ENCODE measurements at places on chromosomes 11 and 22.

GRCh38 chr11:84854498-84854880 is 772.7 kb downstream of the DLG2 start:
- DNase-seq = no peak

DNA sequence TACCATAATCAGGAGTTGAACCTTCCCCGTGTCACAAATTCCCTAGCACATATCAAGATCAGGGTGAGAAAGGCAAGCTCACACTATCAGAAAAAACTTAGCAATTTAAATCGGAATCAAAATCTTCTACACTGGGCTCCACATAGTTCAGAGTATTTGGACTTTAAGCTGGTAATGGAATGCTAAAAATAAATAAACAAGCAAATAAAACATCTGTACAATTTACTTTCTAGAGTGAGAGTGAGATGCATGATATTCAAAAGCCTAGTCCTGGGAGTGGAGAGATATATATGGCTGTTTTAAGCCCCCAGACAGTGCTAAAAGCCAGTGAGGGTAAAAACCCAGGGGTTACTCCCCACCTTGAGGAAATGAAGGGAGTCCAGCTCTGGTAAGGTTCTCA is 380.6 kb downstream of the SOX6 start:
- no peak for DNase-seq

- no peak for DNase-seq
Measured at GRCh38 chr22:42684462-42685195, 35.4 kb upstream of the CYB5R3 start.

- DNase-seq = no peak
Measured at GRCh38 chr11:115256397-115257197, 247.6 kb downstream of the CADM1 start.

DNA sequence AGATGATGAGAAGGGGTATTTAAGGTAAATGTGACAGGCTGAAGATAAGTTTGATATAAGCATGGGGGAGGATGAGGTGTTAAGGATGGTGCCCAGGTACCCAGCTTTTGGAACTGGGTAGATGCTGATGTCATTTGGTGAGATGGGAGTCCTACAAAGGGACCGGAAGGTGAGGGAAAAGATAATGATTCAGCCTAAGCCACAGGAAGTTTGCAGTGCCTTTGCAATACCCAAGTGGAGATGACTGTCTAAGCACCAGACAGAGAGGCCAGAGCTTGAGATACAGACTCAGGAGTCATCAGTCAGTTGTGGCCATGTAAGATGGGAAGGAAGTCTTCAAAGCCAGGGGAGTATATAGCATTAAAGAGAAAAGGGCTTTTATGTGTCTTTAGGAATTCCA is 30.0 kb upstream of the SMCO4 start:
- no peak for DNase-seq

Data from erythroblast (primary cell).